ENCODE measurements at places on chromosomes 6 and 20. TPM values are rescaled to one million over a fixed set of nuclear protein-coding genes. Genes with fewer than 3 reads are reported as not detected.

DNA sequence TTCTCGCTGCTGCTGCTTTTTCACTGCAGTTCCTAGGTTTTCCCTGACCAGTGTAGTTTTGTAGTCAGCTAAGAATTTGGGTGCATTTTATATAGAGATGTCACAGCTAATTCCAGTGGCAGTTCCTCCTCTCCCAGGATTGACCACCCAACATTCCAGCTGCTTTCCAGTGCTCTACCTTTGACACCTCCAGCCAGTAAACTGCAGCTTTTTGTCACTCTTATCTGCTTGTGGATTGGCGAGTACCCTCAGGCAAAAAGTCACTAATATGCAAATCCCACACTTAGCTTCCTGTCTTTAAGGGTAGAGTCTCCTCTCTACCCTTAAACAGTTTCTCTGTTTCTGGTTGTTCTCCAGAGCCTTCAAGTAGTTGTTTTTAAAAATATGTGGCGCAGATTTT lies 146.9 kb upstream of the KCNG1 start:
- no peak for DNase-seq

GRCh38 chr6:150813319-150813992 lies 52.0 kb upstream of the MTHFD1L start:
- DNase-seq: peak; percentile 28

DNA sequence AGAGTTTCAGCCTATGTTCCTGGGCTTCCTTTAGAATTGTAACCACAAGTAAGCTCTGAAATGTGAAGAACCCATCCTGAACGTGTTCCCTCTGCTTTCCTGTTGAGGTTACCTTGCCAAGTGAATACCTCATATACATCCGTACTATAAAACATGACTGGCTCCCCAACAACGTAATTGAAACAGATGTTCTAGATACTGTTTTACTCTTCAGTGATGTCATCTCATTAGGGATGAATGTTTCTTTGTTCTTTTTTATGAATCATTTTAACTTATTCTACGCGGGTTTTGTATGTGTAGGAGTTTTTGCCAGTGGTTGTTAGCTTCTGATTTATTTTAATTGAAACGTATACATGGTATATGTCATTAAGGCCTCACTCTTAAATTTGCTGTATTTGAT lies 166.8 kb downstream of the SAMD5 start:
- no peak for DNase-seq

The FAM184A gene
- total RNA-seq: 0.62 TPM

The KIFC1 gene
- 15.8 TPM for total RNA-seq
